ENCODE measurements at places on chromosomes 5 and 9.

DNA sequence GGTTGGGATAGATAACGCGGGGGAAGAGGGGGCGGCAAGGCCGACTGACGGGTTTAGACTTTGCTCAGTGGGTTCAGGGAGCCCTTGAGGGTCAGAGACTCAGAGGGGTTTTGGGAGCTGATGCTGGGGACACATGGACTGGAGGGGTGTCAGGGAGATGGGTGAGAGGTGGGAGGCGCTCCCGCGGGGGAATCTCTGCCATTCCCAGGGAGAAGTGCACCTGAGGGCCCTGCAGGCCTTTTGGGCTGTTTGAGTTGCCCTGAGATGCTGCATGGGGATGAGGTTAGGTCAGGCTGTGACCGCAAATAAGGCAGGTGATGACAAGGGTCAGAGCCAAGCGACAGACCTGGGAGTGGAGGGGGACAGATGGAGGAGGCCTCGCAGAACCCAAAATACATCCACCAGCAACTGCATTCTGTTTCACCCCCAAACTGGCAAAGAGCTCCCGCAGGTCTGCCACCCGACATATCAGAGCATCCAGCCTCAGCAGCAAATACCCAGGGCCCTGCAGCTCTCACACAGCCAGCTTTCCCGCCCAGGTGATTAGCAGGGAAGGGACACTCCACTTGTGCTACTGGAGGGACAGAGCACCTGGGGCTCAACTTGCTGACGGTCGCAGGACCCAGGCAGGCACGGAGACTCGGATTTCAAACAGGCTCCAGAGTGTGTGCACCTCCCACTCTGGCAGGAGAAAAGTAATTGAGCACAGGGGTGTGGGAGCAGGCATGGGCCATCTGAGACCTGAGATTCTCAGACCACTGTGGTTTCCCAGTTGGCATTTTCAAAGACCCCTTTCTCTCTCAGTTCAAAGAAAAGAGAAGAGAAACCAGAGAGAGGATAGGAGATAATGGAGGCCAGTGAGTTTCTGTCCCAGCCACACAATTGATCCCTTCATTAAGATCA is 26.4 kb downstream of the TMOD1 start:
- DNase-seq = no peak

GRCh38 chr5:124652892-124653441 is 93.5 kb downstream of the ZNF608 start:
- DNase-seq = no peak

DNA sequence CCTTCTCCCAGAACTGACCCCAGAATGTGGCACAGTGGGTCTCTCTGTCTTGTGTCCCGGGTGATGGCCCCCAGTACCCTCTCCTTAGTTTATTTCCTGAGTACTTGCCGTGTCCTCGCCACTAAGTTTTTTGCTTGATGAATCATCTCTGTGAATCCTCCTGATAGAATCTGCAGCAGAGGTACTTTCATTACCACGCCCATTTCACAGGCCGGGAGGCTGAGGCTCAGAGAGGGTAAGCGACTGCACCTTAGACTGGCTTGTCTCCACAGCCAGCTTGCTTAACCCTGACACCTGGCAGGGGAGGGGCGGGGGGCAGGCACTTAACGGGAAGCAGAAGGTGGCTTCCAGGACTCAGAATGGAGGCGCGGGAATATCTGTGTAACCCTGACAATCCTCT is 7.9 kb upstream of the IER5L start:
- DNase-seq = no peak

GRCh38 chr9:96258967-96259366 is 43.0 kb downstream of the HSD17B3 start:
- DNase-seq = no peak

- DNase-seq = no peak
Observed at GRCh38 chr5:68290260-68290674, 74.7 kb downstream of the PIK3R1 start.
